ENCODE measurements at places on chromosomes 7 and 10. TPM values are rescaled to one million over a fixed set of nuclear protein-coding genes. Genes with fewer than 3 reads are reported as not detected.

GRID1 gene
- total RNA-seq, result 7.3 TPM

RSPH10B gene
- total RNA-seq, result not detected

SLC26A4 gene
- total RNA-seq, result 4.4 TPM

TMEM236 gene
- total RNA-seq, result 1.2 TPM

ACSM6 gene
- total RNA-seq, result not detected

CALCR gene
- 0.15 TPM for total RNA-seq

DNA sequence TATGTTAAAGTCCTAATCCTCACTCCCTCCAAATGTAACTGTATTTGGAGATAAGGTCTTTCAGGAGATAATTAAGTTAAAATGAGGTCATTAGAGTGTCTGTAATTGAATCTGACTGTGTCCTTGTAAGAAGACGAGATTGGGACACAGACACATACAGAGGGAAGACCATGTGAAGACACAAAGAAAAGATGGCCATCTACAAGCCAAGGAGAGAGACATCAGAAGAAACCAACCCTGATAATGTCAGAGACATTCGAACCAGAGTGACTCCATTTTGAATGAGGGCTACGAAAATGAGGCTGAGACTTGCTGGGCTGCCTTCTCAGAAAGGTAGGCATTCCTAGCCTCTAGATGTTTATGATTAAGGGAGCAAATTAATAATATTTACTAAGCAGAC, 542 bp upstream of the SAMD9L start:
- no peaks in the 10 kb centered on the region for H3K4me1 ChIP-seq
- no peak for DNase-seq
- H3K36me3 ChIP-seq, result no peaks in the 10 kb centered on the region
- H3K27ac ChIP-seq, result peak overlapping the region; percentile 63
- H3K27me3 ChIP-seq, result no peaks in the 10 kb centered on the region
